ENCODE measurements at places on chromosomes 6 and 20. TPM values are rescaled to one million over a fixed set of nuclear protein-coding genes. Genes with fewer than 3 reads are reported as not detected.

PLTP gene
- 156 TPM for total RNA-seq

BANF2 gene
- not detected for total RNA-seq

CLIC5 gene
- total RNA-seq: 312 TPM

C6orf118 gene
- total RNA-seq: not detected

LKAAEAR1 gene
- total RNA-seq: not detected

ABRACL gene
- 7.9 TPM for total RNA-seq

BTNL2 gene
- total RNA-seq: not detected

C20orf141 gene
- not detected for total RNA-seq

SCUBE3 gene
- 10.3 TPM for total RNA-seq

GGTLC1 gene
- not detected for total RNA-seq
